ENCODE measurements at places on chromosomes 3 and 15.

DNA sequence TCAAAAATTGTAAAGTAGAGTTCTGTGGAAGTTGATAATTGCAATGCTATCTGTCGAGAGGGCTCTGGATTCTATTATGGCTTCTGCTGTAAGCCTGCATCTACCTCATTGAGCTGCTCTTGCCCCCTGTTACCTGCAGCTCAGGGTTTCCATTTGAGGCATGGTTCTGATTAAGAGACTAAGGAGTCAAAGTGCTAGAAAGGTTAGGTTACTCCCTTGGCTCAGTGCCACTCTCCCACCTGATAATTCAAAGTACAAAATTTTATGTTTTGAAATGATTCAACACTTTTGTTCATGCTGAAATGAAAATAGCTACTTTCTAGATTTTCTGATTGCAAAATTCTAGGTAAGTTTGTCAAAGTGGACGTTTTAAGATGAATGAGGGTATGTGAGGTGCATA is 220.5 kb upstream of the SATB1 start:
- DNase-seq: no peak

DNA sequence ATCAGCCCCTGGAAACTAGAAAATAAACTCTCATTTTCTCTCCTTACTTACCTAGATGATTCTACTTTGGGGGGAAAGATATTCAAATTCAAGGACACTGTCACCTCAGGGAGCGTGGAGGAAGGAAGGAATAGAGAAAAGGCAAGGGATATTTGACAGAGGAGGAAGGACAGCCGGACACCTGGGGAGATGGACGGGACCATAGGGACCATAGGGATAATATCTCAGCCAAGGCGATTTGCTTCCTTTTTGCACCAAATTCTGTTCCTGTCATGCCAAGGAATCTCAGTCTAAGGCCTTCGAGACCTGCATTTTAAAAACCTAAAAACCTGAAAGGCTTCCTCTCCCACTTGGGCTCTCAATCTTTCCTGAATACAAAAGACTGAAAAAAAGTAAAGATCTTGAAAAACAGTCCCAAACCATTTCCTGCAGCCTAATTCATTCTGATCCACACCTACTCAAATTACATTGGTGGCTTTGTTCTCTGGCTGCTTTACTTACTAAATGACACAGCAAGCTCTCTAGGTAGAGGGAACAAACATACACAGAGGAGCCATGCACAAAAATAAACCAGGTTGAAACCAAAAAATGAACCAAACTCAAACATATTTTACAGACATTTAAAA is 73.9 kb upstream of the SLC24A5 start:
- DNase-seq: no peak

- DNase-seq: no peak
Observed at GRCh38 chr3:149468504-149469212, 5.8 kb upstream of the TM4SF4 start.

GRCh38 chr3:183378951-183379350 is 49.5 kb downstream of the MCF2L2 start:
- no peak for DNase-seq

- DNase-seq: no peak
Observed at GRCh38 chr3:195580744-195581443, 2.8 kb downstream of the APOD start.

DNA sequence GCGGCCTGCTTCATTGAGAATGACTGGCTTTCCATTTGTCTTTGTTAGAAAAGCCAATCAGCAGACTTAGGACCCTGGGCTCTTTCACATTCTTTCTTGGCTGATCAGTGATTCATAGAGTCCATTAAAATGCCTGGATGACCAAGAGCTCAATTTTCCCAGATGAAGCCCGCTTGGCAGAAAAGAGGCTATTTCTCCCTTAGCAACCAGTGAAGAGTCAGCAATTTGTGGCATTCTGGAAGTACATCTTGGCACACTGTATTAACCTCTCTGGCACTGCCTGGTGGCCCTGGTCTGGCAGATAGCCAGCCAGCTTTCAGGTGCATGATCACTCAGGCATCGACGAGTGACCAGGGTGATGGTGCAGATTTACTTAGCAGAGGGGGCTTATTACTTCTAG is 145.7 kb upstream of the PLAAT1 start:
- no peak for DNase-seq

GRCh38 chr3:138972941-138973340 is 25.9 kb downstream of the FOXL2NB start:
- DNase-seq: no peak

DNA sequence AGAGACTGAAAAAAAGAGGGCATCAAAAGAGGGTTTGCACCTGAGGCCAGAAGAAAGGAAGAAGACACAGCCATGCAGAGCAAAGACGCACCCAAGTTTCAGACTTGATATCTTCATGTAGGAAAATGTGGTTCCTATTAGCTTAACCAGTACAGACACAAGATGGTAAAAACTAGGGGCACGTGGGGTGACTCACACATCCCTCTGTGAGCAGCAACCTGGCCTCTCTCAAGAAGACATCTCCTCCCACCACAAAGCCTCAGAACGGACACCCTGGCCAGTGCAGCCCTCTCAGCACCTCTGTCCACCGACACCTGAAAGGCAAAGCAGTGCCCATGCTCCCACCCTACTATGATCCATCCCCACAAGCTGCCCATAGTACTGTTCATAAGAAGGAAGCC is 33.3 kb downstream of the GLB1 start:
- peak; percentile 27 for DNase-seq

- DNase-seq: no peak
Observed at GRCh38 chr3:112126511-112126911, 6.5 kb downstream of the GCSAM start.

DNA sequence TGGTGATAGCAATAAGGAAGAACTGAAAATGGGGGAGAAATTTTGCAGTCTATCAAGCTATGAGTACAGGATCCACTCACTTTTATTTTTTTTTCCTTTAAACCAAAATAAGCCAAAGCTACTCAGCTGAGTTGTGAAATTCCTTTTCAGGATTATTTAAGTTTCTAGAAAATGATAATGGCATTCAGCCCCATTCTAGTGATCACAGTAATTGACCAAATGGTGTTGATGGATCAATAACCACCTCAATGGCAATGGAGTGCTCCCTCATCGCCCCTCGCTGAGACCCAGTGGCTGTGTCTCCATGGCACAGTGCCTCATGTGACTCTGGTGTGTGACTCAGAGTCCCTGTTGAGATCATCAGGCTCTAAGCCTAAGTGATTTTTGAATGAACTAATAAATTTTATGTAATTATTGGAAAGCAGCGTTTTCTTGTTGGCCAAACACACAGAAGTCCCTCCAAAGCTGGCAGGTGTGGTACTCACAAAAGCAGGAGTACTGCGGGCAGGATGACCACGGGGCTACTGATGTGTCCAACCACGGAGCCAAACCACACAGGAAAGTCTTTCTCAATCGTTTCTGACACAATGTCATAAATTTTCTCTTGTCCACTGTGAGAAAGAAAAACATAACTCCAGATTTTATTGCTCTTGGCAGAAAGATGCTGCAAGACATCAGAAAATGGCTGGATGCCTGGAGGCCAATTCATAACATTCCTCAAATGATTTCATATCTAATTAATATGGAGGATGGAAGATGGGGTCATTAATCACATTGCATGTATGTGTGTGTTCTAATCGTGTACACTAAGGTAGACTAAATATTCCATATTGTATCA is 14.4 kb upstream of the STARD5 start:
- no peak for DNase-seq

DNA sequence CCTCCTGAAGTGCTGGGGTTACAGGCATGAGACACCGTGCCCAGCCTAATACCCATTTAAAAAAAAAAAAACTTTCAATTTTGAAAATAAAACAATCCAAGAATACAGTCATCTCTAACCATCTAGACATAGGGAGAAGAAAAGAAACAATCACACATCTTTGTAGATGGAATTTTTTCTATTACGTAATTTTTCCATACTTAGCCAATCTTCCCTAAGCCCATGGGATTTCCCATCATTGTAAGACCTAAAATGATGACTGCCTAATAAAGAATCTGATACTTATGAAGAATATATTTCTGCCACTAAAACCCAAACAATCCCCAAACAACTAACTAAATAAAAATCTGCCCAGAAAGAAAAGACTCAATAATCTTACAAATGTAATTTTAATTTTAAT is 88.7 kb downstream of the CBLB start:
- DNase-seq: no peak

DNA sequence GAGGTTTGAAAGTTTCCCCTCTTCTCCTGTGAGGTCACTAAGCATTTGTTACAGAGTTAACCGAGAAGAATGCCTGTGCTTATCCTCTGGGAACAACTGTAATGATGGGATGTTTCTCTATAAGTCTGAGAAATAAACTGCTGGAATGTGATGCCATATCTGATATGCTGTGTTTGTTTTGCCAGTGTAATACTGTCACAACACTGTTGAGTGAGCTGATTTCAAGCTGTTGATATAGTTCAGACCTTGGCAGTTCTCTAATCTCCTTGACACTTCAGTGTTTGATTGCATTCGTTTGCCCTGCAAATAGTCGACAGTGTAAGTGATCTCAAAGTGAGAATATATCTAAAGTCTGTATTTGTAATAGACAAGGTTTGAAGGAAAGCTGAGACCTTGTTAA is 73.3 kb downstream of the PTPRG start:
- DNase-seq: no peak

GRCh38 chr15:87268675-87269074 is 987.9 kb downstream of the NTRK3 start:
- DNase-seq: no peak

DNA sequence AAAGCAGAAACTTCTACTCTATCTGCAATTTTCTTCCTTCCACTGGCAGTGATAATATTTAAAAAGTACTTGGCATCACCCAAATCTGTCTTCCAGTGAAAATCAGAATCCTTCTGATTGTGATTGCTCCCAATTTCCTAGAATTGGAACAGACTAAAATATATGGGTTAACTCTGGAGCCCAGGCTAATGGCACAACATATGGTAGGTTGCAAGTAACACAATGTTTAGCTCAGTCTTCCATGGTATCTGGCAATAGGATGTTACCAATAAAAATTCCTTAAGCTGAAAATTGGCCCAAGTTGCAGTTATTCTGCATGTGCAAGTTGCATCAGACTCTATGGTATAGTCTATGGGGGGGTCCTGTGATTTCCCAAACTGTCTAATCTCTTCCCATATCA is 273.5 kb upstream of the ADAMTS9 start:
- no peak for DNase-seq

- no peak for DNase-seq
Observed at GRCh38 chr15:50181969-50182218, at the start of gene SLC27A2. TSS of gene SLC27A2 (plus strand) at chr15:50182196. CDS start at chr15:50182428, 232 bp downstream.

- no peak for DNase-seq
Observed at GRCh38 chr3:12984023-12984823, 89.0 kb downstream of the IQSEC1 start.

DNA sequence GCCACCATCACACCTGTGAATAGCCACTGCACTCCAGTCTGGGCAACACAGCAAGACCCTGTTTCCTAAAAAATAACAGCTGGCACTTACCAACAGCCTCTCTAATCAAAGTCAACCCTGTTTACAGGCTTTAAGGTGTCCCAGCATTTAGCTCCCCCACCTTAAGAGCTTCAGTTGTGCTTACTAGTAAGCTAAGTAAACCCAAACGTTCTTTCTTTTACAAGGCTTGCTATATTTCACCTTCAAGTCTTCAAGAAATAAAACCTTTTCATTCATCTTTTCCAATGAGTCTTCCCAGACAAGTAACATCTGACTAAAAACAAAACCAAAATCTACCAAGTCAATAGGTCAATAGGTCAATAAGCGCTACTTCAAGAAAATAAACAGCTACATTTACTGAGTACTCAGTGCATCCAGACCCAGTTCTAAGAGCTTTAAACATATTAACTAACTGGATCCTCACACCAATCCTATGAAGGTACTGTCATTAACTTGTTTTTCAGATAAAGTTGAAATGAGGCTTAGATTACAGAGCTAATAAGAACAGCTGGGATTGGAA is 62.4 kb downstream of the PBRM1 start:
- DNase-seq: no peak

GRCh38 chr3:32778389-32778788 is 39.4 kb upstream of the TRIM71 start:
- DNase-seq: no peak

DNA sequence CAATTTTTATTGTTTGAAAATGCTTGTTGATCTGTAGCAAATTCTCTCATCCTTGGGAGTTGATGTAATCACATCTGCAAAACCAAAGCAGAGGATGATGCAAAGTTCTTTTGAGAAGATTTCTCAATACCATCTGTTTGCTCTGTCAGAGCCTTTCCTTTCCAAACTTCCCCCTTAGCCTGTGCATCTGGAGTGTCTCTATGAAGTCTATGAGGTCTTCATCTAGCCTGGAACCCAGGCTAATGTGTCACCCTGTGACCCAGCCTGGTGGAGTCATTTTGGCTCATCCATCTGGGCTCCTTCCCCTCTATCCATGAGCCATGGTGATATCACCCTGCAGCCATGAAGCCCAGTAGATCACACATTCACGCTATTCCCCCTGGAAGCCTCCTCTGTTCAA is 123.2 kb upstream of the SLC7A14 start:
- DNase-seq: no peak

GRCh38 chr15:50252556-50252955 is 13.0 kb downstream of the HDC start:
- DNase-seq: no peak

- DNase-seq: no peak
Observed at GRCh38 chr3:25665315-25666280, 891 bp upstream of the TOP2B start.

- no peak for DNase-seq
Observed at GRCh38 chr3:42179110-42179725, 86.8 kb downstream of the CCK start.

DNA sequence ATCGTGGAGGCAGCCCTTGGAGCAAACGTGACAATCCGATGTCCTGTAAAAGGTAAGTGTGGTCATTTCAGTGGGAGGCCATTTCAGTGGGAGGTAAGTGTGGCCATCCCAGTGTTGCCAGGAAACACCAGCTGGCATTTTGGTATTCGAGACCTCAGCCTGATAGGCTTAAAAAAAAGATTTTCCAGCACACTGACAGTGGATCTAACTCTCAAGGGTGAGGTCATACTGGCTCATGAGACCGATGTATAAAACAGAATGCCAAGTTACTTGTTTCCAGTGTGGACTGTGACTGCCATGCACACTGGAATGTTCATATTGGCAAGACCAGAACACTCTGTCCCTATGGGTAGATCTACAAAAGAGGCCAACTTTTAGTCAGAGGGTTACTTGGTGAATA is 244.4 kb upstream of the GOLGA6L4 start:
- no peak for DNase-seq

- DNase-seq: no peak
Observed at GRCh38 chr3:1462856-1463450, 370.1 kb downstream of the CNTN6 start.

GRCh38 chr3:134839422-134839821 is 44.4 kb downstream of the EPHB1 start:
- no peak for DNase-seq

GRCh38 chr3:119018690-119019463 is 15.8 kb downstream of the IGSF11 start:
- DNase-seq: no peak

DNA sequence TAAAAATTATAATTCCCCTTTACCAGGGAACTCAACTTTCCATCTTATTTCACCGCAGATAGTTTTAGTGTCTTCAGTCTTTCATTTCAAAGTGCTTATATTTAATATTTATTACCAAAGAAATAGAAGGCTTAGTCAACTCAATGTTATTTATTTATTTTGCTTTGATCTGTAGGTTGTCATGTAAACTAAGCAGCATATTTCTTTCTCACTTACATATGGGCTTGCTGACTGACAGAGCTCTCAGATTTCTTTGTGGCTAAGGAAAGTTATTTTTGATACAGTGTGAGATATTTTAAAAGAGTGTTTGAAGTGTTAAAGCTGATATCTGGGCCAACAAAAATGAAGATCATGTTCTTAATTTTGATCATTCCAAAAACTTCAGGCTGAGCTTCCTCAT is 331.4 kb downstream of the ROBO1 start:
- no peak for DNase-seq

GRCh38 chr3:100482176-100482575 is 10.2 kb upstream of the TMEM45A start:
- no peak for DNase-seq
